ENCODE measurements at places on chromosomes 13 and 19.

DNA sequence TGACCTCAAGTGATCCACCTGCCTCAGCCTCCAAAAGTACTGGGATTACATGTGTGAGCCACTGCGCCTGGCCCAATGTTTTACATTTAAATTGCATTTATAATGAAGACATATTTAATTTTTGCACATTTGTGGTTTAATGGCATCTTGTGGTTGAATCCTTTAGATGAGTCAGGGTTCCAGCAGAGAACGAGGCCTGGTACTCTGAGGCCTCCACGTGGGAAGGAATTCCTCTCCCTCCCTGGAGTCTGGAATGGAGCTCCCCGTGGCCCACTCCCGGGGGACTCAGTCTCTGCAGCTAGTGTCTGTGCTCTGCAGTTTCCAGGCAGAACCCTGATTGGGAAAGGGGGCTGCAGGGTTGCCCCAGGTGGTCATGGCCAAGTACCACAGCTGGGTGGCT lies 24.2 kb downstream of the ZFR2 start:
- DNase-seq: no peak

DNA sequence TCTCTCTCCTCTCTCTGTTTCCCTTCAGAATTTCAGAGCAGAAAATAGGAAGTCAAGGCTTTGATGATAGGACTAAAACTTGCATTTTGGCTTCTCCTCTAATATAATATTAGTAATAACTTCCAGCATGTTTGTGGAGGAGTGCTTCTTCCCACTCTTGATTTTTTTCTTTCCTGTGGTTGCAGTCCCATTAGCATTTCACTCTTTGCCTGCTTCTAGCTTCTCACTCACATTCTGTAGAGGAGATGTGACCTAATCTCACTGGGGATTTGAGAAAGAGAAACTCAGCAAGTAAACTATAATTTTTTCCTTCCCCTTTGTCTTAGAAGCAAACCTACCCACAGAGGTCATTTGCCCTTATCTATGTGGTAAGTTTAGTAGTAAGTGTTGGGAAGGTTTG lies 169.4 kb upstream of the HTR2A start:
- DNase-seq: no peak

DNA sequence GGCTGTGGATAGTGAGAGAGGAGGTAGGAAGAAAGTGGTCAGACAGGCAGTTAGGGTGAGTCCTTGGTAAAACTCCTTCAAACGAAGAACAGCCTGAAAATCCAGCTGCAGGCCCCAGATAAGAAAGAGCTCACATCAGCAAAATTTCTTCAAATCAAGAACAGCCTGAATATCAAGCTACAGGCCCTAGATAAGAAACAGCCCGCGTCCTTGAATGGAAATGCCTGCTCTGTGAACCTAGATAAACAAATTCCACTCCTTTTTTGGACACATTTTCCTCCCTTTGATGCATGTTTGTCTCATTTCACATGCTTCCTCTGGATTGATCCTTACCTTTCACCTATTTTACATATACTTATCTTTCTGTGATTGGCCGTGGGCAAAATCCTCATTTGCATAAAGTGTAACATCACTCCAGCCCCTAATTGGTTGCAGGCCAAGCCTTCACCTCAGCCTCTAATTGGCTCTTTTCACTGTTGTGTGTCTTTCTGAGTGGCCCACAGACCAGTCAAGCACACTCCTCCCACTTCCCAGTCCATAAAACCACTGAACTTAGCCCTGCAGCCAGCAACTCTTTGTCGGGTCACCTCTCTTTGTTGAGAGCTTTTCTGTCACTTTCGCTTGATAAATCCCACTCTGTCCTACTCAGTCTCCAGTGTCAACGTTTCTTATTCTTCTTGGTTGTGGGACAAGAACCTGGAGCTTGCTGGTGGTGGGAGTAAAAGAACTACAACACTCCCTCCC lies 6.0 kb upstream of the SULT2A1 start:
- no peak for DNase-seq

DNA sequence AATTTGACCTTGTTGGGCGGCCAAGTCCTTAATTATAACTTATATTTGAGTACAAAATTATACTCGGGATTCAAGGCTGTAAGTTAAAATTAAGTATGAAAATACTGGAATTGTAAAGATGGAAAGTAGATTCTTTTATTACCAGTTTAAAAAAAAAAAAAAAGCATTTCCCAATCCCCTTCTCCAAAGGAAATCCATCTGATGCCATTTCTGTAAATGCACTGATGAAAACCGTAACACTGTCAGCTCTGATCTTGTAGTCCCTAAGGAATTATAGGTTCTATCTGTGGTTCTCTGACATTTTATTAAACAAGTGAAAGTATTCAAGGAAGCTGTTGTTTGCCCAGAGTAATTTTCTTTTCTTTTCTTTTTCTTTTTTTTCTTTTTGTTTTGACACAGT lies 41.6 kb upstream of the HNRNPA1L2 start:
- DNase-seq: no peak

DNA sequence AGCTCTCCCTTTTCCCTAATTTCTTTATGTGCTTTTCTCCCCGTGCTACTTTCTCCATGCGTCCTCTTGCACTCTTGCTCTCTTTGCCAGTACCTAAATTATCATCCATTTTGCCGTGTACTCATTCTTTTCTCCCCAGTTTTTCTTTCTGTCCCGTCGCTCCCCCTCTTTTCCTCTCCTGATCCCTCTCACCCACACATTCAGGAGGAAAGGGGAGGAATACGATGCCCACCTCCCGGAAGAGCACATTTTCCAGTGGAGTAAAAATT lies 821 bp downstream of the ZNF616 start:
- no peak for DNase-seq

DNA sequence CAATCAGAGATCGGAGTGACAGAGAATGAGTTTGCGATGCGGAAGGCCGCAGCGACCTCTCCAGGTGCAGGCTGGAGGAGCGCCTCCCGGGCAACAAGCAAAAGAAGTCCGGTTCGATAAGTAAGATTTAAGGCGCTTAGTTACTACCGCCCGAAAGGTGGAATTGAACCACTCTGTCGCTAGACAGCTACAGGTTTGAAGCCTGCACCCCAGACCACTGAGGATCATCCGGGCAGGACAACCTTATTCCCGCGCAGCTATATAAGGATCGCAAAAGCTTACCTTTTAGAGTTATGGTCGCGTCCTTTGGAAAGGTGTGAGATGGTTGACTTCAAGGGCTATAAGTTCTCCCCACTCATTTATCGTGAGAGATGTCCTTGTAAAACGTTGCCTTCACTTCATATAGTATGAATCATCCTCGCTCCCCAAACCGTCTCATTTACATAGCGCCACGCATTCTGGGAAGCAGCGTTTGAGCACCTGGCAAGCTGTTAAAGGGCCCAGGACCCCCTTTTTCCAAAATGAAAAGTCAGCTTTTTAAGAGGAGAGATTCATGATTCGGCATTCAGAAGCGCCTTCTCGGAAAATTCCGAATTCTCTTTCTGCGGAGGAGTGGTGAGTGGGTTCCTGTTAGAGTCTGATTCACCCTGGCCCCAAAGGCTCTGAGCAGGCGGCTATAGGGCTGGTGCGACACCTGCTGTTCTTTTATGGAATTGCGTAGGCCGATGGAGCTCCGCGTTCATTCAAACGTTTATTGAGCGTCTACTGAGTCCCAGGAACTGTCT lies 10.8 kb downstream of the FOSB start:
- DNase-seq: peak; percentile 96

DNA sequence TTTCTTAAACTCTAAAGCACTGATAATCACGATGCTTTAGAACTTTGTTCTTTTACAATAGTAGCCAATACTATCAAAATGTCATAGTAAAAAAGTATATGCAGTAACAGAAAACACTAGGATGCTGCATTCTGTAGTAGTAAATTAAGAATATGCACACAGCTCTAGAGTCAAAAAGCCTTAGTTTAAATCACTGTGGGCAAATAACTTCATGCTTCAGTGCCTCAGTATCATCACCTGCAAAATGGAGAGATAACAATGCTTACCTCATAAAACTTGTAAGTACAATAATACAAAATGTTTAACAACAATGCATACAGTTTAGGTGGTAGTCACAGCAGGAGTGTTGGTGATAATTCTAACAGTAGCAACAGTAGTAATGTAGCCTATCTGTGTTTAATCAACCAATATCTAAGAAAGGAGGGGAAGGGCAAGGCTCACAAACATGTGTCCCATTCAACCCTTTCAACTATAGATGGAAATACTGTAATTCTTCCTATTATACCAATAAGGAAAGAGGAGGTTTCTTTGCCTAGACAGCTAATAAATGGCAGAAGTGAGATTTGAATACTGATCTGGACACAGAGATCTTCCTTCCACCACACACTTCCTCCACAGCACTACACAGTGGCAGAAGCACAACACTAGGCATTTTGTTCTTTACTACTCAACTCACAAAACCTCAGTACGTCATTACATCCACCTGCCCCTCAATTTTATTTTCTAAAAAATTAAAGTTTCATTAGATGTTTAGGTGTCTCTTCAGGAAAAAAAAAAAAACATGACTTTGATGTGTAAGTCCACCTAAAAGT lies 4.6 kb downstream of the RBM26 start:
- peak; percentile 87 for DNase-seq

- DNase-seq: no peak
Observed at GRCh38 chr13:113935001-113935844, 38.7 kb downstream of the C13orf46 start.

- peak; percentile 80 for DNase-seq
Observed at GRCh38 chr19:3801412-3802096, 15.4 kb upstream of the MATK start.

- DNase-seq: no peak
Observed at GRCh38 chr19:47598407-47599349, 10.3 kb upstream of the BICRA start.

GRCh38 chr19:56764196-56764695 lies 76.3 kb downstream of the PEG3 start:
- DNase-seq: no peak

DNA sequence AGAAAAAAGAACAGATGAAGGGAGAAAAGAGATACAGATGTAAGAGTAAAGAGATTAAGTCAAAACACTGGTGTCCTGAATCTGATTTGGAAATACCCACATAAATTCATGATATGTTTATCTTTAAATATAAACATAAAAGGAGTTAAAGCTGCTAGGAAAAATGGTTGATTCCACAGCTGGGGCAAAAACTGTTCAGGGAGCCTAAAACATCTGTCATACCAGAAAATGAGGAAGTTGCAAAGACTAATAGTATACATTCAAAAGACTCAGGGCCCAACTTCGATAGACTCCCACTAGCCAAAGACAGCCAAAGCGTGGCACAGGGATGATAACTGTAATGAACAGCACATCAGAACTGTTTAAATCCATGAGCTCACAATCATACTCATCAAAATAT lies 62.0 kb downstream of the ABCC4 start:
- DNase-seq: no peak

GRCh38 chr13:100470866-100471505 lies 117.6 kb downstream of the GGACT start:
- no peak for DNase-seq

- no peak for DNase-seq
Observed at GRCh38 chr19:947707-948539, 22.1 kb downstream of the ARID3A start.

GRCh38 chr13:21673789-21674489 lies 3.1 kb downstream of the FGF9 start:
- peak; percentile 50 for DNase-seq

DNA sequence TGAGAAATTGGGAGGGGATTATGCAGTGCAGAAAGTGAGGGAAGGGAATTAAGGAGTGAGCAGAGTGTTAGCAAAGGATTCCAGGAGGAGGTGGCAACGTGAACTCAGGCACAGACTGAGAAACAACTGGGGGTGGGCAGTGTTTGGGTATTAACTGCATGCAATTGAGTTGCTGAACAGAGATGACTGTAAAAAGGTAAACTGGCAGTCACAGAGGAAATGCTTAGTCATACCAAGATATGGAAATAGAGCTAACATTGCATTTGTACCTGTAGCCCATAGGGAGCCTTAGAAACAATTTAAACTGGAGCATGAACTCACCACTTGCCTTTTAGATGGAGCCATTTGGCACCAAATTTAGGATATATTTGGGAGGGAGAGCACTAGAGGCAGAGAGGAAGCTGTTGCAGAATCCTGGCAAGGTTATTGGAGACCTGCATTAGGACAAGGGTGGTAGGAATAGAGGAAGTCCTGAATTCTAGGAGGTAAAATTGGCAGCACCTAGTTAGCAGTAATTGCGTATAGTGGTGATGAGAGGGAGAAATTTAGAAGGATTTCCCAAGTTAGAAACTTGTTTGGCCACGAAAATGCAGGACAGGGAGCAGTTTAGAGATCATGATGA lies 100.6 kb upstream of the FRY start:
- no peak for DNase-seq

- DNase-seq: no peak
Observed at GRCh38 chr13:113260996-113261395, 36.0 kb upstream of the LAMP1 start.

- no peak for DNase-seq
Observed at GRCh38 chr19:39345956-39346355, 3.7 kb downstream of the SAMD4B start.

DNA sequence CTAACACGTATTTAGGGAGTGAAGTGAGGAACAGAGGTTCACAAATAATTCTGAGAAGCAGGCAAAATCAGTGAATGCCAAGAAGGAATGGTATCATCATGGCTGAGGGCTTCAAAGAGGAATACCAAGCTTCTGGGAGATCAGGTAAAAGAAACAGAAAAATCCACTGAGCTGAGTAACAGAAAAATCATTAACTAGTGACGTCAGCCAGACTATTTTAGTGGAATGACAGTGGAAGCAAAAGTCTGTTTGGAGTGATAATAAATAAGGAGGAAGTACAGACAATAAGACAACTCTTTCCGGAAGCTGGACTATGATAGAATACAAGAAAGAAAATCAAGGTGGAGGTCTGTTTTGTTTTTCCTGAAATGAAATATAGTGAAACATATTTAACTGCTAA lies 83.5 kb downstream of the SACS start:
- no peak for DNase-seq

GRCh38 chr19:54435551-54436016 lies 13.4 kb upstream of the LENG8 start:
- DNase-seq: no peak

DNA sequence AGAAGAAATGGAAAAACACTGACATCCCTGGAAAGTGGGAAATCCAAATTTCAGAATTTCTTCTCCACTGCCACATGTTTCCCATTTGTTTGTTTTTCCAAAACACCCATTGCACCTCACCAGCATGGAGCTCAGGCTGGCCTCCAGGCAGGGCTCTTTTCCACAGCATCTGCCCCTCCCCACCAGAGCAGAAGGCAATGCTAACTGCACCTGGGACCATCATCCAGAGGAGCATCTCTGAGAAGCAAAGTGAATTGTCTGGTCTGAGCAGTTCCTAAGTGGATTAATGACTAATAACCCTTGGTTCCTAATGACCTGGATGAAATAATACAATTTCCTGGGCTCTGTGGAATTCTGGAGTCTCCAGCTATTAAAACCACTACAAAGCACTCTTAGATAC lies 8.8 kb upstream of the CYSLTR2 start:
- no peak for DNase-seq

DNA sequence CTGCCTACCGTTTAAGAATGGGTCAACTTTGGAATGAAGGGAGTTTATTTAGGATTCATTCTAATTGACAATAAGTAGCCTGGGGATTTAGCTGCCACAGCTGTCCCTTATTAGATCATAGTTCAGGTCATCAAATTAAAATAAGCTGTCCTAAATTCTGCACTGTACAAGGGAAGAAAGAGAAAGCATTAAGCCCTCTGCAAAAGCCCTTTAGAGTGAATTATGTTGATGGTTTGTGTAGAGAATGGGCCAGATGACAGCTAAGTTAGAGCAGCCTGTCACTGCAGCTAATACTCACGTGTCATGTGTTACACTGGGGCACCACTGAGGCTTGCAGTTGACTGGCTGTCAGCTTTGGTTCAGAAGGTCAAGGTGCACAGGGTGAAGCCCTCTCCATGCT lies 737.1 kb upstream of the SLC10A2 start:
- no peak for DNase-seq
